T-helper 2 cell treated with Interferon-gamma antibody and Interleukin-4, amounts not matched to agents 5 μg/mL and 100 μg/mL, for 36 hours (primary cell): ENCODE measurements at places on chromosomes 11 and 22.
A peak's percentile ranks its signal among the peaks of the same experiment; 100 is the strongest.

DNA sequence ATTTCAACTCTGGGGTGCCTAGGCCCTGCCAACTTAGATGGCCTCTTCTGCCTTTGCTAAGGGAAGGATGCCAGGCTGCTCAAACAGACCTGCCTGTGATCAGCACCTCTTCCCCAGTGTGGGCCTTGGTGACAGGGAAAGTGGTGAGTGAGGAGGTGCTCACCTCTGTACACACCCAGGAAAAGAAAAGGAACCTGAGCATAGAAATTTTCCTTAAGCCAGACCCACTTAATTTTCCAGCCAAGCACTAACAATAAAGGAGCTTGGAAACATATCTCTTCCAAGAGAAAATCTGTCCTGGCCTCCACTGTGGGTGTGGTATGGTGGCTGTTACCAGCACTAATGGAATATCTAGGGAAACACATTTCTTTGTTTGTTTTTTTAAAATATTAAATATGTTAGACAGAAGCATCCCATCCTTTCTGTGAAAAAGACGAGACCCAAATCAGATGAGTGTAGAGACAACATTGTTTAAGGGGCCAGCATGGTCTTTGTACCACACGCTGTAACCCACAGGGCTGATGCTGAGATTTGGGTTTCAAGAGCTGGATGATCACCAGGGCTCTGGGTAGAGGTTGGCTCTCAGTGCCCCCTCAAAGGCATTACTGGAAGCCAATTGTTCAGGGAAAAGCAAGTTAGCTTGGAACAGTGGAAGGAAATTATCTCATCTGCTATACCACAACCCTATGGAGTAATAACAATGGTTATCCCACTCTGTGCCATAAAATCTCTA, 472.2 kb downstream of the INSC start:
- no peak for DNase-seq

GRCh38 chr22:17903564-17904295, 120.6 kb downstream of the MICAL3 start:
- no peak for DNase-seq

DNA sequence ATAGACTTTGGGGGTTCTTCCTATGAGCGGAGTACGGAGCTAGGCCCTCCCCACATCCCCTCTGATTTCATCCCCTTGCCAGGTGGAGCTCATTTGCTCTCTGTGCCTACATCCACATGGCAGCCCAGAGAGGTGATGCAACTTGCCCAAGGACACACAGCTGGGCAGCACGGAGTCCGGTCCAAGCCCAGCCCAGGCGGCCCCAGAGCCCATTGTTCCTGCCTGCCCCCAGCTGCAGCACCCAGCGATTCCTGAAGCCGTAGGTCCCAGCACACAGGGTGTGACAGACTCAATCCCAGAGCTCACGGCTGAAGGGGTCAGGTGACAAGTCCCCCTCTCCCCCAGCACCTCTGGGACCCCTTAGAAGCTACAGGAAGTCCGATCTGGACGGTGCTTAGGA, 22.2 kb upstream of the RFPL3 start:
- DNase-seq, result no peak

GRCh38 chr11:1221848-1222311, 986 bp upstream of the MUC5B start:
- DNase-seq, result no peak

DNA sequence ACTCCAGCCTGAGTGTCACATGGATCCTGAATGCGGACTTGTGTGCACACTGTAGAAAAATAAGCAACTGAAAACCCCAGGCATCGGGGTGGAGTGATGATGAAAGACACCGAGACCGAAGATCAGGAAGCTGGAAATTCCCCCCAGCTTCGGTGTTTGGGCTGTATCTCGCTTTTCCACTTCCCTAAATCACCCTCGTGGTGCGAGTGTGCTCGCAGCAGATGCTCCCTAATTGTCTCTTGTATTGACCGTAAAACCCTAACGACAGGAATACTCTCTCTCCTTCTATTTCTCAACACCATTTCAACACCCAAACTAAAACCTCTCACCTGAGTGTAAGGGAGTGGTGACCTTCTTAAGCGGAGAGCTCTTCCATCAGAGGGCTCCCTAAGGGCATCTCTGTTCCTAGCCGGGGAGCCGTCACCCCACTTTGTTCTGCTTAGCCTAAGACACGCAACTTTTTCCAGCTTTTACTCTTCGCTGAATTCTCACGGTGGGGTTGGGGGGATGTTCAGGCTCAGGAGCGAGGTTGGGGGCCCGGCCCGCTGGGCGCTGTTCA, 635 bp upstream of the GRK3 start:
- peak; percentile 15 for DNase-seq

GRCh38 chr22:35380537-35381423, at the start of gene HMOX1:
HMOX1 (plus strand) TSS chr22:35381096; CDS start chr22:35381174, 78 bp downstream.
- DNase-seq, result peak; percentile 64

GRCh38 chr11:126855536-126855935, 145.0 kb downstream of the KIRREL3 start:
- no peak for DNase-seq

DNA sequence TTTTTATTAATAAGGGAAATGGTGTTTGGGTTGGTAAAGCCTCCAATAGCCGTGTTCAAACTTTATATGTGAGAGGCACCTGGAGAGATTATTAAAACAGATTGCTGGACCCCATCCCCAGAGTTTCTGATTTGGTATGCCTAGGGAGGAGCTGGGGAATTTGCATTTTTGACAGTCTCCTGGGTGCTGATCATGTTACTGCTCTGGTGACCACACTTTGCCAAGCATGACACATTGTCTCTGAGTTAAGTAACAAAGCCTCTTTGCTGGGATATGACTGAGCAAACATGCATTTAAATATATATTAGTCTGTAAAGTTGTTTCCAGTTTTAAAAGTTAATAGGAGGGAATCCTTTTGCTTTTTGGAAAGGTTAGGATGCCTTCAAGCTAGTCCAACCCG, 140.4 kb downstream of the NAV2 start:
- DNase-seq, result no peak

GRCh38 chr11:36711104-36711825, 113.2 kb upstream of the RAG2 start:
- DNase-seq, result no peak

DNA sequence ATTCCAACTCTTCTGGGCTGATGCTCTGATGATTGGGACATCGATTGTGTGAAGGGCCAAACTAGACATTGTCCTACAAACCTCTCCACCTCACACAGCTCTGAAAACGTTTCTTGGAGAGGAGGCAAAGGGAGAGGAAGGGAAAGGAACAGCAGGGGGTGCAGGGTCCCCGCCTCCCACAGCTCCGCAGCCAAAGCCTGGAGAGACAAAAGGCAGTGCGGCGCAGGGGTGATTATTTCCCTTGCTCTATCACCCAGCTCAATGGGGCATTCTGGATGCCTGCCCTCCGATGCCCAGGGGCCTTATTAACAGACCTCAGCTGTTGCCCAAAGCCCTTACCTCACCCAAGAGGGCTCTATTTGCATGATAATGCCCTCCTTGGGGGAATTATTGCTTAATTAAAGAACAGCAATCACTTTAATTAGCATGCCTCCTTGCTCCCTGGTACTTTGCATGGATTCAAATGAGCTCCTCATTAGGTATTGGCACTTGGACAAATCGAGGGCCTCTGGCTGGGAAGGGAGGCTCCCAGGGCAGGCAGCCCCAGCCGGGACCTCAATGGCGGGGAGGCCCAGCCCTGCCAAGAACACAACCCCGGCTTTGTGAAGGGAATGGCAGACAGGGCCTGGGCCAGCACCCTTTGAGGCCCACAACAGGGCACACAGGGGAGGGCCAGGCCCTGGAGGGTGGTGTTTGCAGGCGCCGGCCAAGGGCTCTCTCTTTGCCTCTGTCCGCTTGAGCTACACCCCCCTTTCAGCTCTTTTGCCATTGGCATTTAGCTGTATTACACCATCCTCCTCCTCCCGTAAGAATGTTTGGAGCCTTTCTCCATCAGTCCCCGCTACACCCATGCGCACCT, 19.8 kb upstream of the CDON start:
- DNase-seq, result no peak

- no peak for DNase-seq
Observed at GRCh38 chr22:44075670-44076069, 51.6 kb downstream of the PARVB start.

- DNase-seq, result peak; percentile 50
Observed at GRCh38 chr11:110337570-110338193, 41.3 kb upstream of the RDX start.

DNA sequence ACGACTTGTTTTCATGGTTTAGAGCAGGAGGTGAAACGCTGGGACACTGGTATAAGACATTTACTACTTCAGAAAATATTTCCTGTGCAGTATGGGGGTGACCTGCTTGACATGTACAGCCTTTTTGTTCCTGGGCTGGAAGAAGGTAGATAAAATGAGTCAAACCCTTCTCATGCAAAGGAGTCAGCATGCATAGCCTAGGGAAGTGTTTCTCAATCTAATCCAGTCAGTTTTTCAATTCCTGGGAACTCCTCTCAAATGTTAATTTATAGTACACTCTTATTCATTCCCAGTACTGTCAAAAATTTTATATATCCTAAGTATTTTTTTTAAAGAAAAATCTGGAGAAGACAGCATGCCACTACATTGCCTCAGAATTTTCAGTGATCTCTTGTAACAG, 154.7 kb upstream of the GUCY1A2 start:
- DNase-seq, result no peak

- DNase-seq, result no peak
Observed at GRCh38 chr22:32991353-32992101, 66.7 kb downstream of the SYN3 start.

- DNase-seq, result peak; percentile 90
Observed at GRCh38 chr22:37079668-37080171, 28.2 kb downstream of the KCTD17 start.

DNA sequence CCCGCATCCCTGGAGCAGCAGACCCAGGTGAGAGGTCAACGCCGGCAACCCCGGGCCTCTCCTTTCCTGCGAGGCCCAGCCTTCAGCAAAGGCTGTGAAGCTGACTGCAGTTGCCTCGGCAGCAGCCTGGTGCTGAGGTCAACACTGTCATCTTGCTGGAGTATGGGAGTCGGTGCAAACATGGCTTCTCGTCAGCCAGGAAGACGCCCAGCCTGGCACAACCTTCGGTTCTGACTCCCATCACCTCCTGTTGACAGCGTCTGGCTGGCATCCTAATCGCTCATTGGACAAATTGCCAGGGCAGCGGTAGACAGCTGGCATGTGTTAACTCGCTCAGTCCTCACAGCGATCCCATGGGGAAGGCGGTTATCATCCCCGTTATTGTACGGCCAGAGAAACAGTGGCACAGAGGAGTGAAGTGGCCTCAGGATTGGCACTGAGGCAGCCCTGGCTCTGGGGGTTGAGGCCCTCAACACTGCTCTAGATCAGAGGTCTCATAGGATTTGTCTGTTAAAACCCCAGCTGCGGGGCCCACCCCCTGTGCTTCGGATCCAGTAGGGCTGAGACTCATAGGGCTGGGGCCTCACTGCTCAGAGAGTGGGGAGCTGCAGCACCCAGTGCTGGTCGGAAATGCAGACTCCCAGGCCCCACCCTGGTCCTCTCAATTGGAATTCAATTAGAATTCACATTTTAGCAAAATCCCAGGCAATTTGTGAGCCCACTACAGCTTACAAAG, 39.3 kb upstream of the TP53I11 start:
- no peak for DNase-seq

DNA sequence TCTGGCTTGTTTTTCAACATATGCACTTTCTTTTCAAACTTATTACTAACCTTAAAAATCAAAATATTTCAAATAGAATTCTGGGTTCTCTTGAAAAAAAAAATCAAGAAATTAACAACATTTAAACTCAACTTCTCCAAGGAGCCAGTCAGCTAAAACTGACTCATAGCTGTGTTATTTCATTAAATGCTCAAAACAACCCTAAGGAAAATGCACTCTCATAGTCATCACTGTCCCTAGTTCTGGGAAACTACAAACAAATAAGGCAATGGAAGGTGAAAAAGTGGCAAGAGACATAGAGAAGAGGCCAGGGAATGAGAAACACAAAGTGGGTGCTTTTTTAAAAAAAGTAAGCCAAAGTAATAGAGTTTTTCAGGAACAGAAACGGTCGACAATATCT, 4.1 kb upstream of the ARHGAP20 start:
- no peak for DNase-seq

DNA sequence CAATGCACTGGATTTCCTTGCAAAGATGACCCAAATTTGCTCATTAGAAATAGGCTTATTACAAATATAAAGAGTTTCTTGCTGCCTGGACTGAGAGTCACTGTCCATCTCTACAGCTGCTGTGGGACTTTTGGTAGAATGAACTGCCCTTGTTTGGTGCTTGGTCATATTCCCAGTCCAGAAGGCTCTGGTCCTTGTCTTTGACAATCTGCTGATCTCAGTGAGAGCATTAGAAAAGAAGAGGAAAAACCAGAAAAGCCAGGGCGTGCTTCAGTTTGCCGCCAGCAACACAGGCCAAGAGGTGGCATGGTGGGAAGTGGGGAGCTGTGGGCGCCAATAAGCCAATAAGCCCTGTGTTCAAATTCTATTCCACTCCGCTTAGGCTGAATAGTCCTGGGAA, 48.2 kb upstream of the PARVA start:
- DNase-seq, result no peak

DNA sequence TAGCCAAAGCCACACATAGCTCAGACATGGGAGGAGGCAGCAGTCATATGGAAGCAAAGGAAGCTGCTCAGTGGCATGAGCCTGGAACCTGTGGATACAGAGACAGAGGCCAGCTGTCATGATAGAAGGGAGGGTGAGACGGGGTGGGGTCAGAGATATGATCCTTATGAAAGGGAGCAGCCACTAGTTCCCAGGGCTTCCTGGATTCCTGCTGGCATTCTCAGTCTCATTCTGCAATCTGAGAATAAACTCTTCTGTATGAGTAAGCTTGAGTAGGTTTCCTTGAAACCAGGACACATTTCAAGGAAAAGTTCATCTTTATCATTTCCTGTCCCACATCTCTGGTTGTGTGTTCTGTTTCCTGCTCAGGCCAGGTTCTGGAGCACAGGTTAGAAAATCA, 220.2 kb upstream of the SNX19 start:
- DNase-seq, result no peak

DNA sequence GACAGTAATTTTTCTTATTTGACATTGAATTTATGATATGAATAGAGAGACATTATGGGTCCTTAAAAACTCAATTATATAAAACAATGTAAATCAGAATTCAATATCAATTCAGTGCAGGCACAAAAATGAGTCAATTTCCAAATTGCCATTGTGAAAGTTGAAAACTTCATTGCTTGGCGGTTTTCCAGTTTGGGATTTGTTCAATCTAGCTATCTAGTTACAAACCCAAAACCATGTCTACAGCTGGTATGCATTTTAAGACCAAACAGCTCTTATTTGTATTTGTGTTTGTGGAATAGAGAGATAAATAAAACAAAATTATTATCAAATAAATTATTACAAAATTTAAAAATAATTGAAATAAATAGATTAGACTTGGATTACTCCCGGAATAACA, 1206.6 kb upstream of the RAG2 start:
- DNase-seq, result no peak

DNA sequence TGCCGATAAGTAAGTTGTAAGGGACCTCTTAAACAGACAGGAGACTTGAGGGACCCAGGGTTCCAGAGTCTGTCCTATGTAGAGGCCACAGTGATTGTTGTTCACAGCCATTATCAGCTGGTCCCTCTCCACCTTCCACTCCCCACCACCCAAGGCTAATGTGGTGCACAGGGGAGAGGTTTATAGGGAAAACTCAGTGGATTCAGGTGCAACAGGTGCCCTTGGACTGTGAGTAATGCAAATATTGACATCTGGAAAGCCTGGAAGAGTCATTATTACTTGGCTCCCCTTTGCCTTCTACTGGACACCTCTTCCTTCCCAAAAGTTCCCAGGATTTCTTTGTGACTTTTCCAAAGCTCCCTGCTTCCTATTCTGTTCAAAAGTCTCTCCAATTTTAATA, 441.1 kb upstream of the CCDC90B start:
- no peak for DNase-seq
